Stimulated activated CD8-positive, alpha-beta memory T cell treated with anti-CD3 and anti-CD28 coated beads, Interleukin-7, amount 100 ng/mL, for 1 hour (primary cell): ENCODE measurements at places on chromosomes 5 and 9.

- no peak for DNase-seq
Observed at GRCh38 chr9:105661011-105661410, 1.2 kb upstream of the TAL2 start.

DNA sequence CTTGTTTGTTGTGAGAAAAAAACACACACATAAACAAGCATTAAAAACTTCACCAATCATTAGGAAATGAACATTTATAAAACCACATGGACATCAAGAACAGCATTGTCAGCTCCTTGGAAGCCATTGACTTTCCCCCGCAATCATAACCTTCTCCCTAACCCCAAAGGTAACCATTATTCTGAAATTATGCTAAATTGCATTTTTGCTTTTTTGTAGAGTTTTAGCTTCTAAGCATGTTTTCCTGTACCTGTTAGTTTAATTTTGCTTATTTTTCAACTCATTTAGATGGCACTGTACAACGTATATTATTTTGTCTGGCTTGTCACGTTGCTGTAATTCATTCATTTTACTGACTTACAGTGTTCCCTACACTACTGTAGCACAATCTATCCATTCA is 36.8 kb downstream of the PDE6A start:
- DNase-seq: no peak

DNA sequence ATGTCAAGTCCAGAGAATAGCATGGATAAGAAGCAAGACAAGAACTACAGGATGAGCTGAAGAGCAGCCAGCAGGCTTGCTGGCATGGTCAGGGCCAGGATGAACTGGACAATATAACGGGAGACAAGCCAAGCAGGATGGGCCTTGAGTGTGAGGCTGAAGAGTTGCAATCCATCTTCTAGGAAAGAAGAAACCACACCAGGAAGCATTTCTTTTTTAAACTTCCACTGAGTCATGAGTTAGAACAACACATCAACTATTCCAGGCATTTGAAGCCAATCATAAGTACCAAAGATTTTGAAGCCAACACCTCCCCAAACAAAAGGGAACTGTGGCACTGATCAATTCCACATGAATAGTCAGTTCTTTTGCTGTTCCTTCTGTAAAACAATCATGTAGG is 27.3 kb downstream of the SLC31A2 start:
- no peak for DNase-seq

DNA sequence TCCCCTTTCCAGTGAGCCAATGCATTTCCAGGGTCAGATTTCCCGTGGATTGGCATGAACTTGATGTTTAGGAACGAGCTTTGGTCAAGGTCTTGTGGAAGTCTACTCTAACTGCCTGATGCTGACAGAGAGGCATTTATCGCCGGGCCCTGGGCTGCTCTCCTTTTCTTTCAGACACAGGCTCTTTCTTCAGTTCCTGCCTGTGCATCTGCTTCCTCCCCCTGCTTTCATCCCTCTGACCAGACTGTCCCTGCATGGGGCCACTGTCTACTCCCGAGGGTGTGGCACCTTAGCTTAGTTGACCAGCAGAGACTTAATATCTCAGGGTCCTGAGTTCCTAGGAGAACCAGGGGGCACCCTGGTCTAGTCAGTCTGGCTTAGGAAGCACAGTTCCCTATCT is 41.2 kb downstream of the RALGPS1 start:
- DNase-seq: no peak

DNA sequence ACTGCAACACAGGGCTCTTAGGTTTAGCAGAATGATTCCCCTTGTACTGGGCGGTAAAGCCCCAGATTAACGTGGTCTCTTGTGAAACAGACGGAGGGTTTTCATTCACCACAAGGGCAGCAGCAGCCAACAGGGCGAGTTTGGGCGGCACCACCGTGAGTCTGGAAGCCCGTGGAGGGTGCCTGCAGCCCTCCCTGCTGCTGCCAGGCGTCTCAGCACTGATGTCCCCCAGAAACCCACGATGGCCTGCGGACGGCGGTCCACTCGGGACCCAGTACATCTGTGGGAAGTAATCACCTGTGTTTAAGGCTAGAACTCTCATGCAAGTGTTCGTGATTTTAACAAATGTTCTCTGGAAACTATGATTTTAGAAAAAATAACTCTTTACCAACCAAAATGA is 67.8 kb downstream of the IRX2 start:
- no peak for DNase-seq

DNA sequence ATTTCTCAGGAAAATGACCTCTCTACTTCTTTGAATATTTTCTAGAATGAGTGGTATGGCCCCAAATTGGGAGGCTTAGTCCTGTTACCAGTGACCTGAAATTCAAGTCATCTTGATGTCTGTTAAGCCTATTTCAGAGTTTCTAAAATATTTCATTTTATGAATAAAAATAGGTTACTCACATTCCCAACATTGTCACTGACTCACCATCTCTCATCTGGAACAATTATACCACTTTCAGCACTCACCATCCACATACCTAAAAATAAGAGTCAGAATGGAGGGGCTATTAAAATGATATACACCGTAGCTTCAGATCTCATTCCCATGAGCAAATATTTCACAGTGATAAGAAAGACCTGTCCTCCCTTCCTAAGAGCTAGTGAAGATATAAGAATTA is 71.8 kb downstream of the KIAA1958 start:
- DNase-seq: no peak

DNA sequence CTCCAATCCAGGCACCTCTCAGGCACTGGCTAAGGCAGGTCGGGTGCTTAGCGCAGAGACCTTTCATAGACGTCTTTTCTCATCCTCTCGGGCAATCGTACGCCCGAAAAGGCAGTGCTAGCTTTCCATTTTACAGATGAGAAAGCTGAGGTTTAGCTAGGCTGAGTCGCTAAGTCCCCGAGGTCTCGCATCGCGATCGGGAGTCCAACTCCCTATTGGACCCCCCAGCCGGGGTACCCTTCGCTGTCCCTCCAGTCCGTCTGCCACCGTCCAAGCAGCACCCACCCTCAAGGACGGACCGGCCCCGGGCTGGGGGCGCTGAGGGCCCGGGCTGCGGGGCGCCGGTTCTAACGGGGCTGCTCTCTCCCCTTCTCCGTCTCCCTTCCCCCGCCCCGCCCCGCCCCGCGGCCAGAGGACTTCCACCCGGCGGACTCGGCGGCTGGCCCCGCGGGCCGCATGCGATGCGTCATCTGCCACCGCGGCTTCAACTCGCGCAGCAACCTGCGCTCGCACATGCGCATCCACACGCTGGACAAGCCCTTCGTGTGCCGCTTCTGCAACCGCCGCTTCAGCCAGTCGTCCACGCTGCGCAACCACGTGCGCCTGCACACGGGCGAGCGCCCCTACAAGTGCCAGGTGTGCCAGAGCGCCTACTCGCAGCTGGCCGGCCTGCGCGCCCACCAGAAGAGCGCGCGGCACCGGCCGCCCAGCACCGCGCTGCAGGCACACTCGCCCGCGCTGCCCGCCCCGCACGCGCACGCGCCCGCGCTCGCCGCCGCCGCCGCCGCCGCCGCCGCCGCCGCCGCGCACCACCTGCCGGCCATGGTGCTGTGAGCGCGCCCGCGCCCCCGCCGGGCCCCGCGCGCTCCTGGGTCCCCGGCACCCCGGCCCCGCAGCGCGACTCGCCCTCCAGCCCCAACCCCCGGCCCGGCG is 12.5 kb upstream of the EXOSC2 start:
- peak; percentile 22 for DNase-seq

- DNase-seq: no peak
Observed at GRCh38 chr5:109099081-109099480, 310.7 kb downstream of the PJA2 start.

DNA sequence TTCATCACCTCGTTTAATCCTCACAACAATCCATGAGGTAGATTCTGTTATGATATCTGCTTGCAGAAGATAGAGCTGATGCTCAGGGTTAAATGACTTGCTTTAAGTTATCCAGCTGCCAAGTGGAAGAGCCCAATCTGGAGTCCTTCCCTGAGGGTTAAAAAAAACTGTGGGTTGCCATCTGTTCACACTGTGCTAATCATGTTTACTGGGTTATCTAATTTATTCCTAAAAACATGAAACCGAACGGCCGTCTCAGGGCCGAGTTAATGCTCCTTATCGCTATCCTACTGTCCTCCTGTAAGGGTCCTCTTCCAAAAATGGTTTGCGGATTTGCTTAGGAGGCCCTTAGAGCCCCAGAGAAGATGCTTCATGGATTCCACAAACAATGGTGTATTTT is 153.3 kb downstream of the YIPF5 start:
- DNase-seq: no peak

DNA sequence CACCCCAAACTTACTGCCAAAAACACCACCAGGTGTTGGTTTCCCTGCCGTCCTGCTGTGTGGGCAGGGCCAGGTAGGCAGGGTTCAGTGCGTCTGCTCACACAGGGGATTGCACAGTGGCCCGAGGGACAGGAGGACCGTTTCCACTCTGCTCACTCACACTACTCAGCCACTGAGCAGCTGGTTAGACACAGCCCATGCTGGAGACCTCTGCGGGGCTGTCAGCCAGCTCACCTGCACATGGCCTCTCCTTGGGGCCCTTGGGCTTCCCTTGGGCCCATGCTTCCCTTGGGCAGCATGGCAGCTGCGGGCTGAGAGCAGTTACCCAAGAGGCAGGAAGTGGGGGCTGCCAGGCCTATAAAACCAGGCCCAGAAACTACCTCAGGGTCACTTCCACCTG is 79.0 kb downstream of the SYK start:
- DNase-seq: no peak
